ENCODE measurements at places on chromosomes 6 and 20.

DNA sequence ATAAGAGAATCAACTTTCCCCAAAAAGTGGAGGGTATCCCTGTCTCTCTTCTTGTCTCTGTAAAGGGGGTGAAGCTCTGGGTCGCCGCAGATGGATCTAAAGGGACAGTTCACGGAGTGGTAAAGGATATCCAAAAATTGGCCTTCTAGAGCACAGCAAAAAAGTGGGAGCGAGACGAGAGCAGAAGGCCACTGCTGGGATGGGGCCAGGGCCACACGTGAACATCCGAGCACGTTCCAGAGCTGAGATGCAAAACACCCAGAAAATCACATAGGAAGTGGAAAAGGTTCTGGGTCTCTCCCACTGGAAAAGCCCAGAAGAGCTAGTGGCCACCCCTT is 837 bp downstream of the TRAM2 start:
- no peak for DNase-seq

GRCh38 chr20:9228774-9229450 is 160.0 kb downstream of the PLCB4 start:
- DNase-seq: no peak

DNA sequence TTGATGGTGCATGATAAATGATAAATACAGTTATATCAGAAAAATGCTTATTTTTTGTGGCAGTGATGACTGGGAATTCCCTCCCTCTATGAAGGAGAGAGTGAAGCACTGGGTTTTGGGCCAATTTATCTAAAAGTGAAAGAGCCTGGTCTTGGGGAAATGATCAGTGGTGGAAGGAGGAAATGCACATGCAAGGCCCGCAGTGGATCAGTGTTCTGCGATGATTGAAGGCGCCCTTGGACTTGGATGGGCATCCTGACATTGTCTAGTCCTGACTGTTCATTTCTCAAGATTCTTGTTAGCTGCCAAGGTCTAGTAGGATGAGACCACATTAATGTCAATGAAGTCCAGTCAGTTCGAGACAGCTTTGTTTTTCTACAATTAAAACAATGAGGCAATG is 272.0 kb upstream of the SLC35B3 start:
- DNase-seq: no peak

- DNase-seq: no peak
These were observed 171.6 kb downstream of the UBE3D start for GRCh38 chr6:82893889-82894652.

DNA sequence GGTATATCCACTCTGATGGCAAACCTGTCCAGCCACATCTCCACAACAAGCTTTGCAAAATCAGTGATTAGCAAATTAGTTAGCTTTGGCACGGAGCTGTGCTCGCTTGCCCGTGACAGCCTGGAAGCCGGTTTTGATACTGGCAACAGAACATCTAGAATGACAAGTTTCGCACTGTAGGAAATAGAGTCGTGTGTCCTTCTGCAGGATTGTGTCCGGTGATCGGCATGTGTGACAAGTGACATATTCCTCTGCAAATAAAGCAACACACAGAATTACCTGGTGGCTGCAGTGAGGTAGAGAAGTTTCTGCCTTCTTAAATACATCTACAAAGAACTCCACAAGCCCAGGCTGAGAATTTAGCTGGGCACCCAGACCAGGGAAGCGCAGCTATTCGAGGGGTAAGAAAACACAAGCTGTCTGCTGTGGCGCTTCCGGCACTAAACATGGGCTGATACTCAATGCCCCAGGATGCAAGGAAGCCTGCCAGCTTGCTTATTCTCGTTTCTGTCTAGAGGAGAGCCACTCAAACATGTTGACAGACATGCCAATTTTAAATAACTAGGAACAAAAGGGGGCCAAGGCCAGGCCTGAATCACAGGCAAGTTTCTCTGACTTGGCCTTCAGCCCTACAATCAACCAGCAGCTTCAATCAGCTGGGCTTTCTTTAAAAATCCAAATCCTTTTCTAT is 22.2 kb downstream of the EIF2S2 start:
- no peak for DNase-seq

GRCh38 chr6:6915219-6915618 is 192.5 kb upstream of the RREB1 start:
- no peak for DNase-seq

DNA sequence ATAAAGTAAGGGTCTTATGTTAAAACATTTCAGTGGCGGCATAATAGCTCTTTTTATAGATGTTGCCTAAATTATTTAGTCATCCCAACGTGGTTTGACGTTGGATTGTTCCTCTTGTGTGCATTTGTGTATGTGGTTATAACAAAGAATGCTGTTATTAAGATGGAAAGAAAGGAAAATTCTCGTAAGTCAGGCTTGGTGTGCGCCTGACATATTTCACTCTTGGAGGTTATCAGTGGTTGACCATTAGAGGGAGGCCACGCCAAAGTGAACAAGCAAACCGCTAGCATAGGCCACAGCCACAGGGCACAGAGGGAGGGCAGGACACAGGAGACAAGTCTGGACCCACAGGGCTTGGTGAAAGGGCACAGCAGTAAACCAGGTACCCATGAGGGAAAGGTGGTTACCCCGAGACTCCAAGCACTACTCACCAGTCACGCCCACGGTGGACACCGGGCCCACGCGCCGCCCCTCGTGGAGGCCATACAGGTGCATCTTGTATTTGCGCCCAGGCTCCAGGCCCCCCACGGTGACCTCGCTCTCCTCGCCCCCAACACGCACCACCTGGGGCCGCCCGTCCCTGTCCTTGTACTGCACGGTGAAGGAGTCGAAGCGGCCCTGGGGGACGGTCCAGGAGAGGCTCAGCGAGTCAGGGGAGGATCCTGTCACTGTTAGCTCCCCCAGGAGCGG is 22.9 kb downstream of the CYP21A2 start:
- DNase-seq: no peak

DNA sequence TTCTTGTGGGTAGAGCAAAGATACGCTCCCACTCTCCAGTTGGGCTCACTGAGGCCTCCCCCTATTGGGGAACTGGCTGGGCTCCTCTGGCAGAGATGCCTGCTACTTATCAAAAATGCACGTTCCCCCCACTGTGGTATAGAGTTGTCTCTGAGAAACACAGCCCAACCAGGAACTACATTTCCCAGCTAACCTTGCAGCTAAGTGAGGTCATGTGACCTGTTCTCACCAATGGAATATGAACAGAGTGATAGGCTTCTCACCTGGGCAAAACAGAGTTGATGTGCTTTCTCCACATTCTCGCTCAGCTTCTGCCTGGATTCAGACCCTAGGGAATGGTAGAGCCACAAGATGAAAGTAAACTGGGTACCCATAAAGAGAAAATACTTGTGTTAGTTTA is 49.1 kb upstream of the PTPRT start:
- no peak for DNase-seq

DNA sequence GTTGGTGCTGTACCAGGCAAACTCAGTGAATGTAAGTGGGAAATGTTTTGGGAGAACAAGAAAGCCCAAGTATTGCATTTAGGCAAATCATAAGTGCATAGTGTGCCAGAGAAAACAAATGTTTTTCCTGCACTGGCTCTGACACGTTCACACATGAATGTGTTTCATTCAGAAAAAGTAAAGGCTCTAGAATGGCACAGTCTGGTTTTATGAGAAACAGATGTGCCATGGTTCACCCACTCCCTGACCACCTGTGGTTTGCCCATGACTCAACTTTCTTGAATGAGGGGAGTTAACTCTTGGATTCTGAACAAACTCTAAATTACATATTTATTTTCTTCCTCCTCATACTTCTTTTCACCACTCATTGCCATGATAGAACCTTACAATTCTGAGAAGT is 126.9 kb downstream of the KCNQ5 start:
- DNase-seq: no peak

GRCh38 chr20:37869334-37869861 is 33.5 kb upstream of the VSTM2L start:
- no peak for DNase-seq

DNA sequence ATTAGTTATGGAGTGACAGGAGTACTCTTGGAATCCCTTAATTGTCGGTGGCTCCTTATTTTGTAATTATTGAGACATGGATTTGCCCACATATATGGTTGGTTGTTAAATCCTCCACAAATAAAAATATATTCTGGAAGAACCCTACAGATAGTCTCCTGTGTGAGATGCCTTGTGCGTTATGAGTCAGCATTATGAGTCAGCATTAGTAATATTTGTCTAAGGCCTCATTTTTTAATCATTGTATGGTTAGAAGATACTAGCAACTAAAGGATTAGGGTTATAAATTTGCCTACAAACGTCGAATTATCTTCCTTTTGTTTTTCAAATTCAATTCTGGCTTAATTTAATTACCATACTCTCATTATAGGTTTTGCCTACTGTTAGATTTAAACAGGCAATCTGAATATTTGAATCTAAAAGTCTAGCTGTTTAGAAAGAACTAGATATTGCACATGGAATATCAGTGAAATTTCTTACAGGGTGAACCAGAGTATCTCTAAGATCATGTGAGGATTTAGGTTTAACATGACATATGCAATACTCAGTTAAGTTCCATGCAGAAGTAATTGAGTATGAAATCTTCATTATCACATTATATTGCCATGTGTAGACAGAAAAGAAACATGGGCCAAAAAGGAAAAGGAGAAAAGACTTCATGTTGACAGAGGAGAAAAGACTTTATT is 5.9 kb downstream of the C6orf58 start:
- no peak for DNase-seq

DNA sequence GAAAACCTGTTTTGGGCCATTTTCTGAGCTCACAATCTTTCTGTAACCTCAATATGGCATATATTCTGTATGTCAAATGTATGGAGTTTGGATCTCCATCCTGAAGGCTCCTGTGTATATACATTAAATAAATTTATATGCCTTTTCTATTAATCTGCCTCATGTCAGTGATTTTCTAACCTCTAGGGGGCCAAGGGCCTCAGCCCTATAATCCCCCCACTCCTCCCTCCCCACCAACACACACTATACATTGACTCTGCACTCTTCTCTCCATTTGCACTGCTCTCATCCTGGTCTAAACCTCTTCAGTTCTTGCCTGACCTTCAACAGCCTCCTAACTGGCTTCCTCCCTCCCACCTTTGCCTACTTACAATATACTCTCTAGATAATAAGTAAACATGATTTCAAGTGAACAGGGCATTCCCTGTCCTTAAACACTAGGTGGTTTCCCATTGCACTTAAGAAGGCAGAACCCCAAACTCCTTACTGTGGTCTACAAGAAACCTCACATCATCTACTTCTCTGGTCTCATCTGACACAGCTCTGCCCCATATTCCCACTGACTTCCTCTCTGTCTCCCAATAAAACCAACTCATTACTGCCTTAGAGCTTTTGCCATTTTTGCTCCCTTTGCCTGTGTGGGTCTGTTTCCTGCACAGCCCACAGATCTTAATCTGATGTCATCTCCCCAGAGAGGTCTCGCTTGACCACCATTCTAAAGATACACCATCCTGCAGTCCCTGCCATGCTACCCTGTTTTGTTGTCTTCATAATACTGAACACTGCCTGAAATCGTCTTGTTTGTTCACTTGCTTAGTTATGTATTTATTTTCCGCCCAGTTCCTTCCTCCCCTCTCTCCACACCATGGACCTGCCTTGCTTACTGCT is 213.7 kb downstream of the SYNE1 start:
- DNase-seq: no peak

- DNase-seq: no peak
These were observed 608.4 kb downstream of the EPHA7 start for GRCh38 chr6:92810913-92811312.

DNA sequence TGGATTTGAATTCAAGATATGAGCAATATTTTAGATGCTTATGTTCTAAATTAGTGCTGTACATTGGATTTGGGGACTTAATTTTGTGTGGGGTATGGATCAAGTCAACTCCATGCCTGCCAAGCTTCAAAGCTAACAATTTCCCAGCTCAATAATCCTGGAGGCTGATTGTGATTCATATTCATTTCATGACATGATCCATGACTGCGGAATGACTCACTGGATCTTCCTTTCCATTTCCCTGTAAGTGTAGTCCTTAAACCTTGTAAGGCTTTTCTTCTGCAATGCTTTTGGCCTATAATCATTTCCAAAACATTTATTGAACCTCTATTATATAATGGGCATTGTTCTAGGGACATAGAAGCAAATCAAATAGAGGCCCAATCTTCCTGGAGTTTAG is 44.7 kb upstream of the CCN2 start:
- DNase-seq: no peak

All from forelimb muscle (tissue), 1 donor.